ENCODE measurements at places on chromosomes 5 and 9.

GRCh38 chr5:116301110-116301509 is 216.3 kb downstream of the COMMD10 start:
- DNase-seq, result no peak

GRCh38 chr5:8289779-8290178 is 420.8 kb downstream of the MTRR start:
- no peak for DNase-seq

DNA sequence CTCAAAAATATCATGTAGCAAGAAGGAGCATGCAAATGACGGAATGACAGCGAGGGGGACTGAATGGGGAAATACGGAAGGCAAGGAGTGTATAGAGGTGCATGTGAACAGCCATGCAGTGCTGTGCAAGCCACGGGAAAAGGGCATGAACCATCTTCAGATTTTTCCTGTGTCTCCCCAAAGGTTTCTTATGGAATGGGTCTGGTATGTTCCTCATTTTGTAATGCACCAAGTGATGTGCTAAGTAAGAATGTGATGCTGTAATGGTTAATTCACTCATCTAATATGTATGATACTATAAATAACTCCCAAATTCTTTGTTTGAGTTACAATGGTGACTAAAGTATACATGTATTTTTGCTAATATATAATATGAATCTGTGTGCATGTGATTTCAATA is 99.0 kb upstream of the DAB2 start:
- no peak for DNase-seq

- no peak for DNase-seq
These were observed 251.1 kb upstream of the PPP1R2B start for GRCh38 chr5:156598964-156599363.

GRCh38 chr9:4739587-4740387 is 1.2 kb downstream of the AK3 start:
- DNase-seq, result no peak

- peak; percentile 19 for DNase-seq
These were observed 37.3 kb downstream of the FBXW2 start for GRCh38 chr9:120755810-120756434.

DNA sequence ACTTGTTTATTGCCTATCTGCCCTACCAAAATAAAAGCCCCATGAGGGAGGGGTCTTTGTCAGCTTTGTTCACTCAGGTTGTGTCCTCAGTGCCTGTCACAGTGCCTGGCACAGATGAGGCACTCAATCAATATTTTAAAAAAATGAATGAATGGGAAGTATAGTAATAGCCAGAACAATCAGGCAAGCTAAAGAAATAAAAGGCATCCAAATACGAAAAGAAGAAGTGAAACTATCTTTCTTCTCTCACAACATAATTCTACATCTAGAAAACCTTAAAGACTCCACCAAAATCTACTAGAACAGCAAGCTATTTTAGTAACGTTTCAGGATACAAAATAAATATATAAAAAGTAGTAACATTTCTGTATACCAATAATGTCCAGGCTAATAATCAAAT is 37.8 kb upstream of the C5orf63 start:
- DNase-seq, result no peak

- no peak for DNase-seq
These were observed 115.8 kb downstream of the DPYSL3 start for GRCh38 chr5:147393874-147394672.

GRCh38 chr5:67996596-67996995 is 219.0 kb upstream of the PIK3R1 start:
- DNase-seq, result no peak

DNA sequence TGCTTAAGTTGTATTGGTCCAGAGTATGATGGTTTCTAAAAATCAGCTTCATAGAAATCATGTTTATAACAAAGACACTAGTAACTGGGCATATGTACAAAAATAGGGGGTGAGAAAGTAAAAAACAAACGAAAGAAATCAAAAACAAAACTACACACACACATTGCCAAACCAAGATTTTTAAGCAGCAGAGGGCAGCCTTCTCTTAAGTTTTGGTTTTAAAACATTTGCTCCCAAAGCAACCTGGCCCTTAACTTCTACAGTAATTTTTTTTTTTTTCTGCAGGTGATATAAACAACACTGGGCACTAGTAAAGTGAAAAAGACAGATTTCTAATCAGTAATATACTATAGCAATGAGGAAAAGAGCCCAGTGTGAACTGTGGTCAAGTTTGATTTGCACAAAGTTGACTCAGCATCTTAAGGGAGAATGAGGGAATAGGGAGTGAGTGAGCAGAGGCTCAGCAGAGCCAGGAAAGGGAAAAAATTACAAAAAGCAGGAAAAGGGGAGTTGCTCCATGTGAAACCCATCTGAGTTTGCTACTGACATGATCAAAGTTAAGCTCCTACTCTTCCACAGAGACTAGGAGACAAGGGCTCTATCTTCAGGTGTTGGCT is 13.4 kb upstream of the GAPT start:
- no peak for DNase-seq
